GOT3 (cell line): ENCODE measurements at places on chromosomes 2 and 18.

GRCh38 chr2:159265171-159265576 lies 21.3 kb downstream of the WDSUB1 start:
- DNase-seq = no peak

- no peak for DNase-seq
Observed at GRCh38 chr18:34598120-34598635, 111.9 kb upstream of the DTNA start.

DNA sequence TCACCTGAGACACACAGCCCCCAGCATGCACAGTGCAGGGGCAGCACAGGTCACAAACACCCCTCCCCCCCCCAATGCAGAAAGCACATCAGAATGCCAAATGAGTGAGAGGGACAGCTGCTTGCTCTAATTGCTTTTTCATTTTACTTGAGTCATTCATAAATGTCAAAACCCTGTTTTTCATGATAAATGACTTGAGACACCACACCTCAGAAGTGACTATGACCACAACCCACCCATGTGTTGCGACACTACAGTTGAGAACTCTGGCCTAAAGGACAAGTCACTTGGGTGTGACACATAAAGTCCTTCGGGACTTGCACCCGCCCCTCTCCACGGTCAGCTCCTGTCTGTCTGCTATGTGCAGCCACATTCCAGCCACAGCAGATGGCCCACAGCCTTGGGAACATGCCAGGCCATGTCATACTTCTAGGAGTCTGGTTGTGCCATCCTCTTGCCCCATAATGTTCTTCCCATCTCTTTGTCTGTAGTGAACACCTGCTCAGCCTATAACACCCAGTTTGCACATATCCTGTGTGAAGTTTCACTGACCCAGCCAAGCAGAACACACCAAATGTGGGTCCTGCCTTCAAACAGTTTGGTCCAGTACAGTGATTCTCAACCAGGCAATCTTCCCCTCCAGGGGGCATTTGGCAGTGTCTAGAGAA lies 30.2 kb upstream of the RIOK3 start:
- no peak for DNase-seq

DNA sequence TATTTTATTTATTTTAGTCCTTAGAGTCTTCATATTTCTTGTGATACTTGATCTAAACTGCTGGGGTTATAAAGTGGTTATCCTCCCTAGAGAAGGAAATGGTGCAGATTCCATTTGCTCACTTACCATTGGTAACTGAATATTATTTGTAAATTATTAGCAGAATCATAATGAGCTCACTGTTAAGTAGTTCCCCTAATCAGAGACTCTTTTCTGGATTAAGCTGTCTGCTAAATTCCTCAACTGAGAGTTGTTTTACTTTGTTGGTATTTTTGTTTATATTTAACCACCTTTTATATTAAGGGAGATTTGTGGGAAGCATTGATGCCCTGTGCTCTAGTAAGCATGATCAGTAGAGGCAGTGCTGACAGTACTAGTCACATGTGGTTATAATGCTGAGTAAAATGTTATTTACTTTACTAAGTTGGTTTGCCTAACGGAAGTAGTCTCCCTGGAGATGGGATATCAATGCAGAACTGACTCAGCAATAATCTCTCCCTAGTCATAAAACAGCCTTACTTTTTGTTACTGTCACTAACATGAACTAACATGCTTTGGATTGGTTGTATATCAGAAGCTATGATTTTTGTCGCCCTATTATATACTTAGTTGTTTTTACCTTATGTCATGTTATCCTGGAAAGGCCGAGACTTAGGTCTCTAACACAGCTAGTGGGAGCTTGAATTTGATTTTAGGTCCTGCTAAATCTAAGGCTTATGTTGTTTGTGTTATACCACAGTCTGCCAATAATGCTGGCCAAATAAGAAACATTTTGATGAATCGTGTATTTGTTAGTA lies 166.7 kb downstream of the MCFD2 start:
- no peak for DNase-seq

DNA sequence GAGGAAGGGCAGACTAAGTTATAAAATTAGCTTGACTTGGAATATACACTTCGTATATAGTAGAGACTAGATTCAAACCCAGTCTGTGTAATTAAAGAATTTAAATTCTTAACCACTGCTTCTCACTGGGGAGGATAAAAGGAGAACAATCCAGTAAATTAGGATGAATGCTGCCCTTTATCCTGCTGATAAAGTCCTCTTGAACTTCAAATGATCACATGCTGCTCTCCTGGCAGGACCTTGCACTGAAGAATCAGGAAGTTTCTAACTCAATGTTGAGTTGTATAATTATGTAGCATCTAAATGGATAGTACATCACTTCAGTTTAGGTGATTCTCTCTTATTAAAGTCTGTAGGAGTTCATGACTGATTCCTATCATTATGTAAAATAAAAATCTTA lies 1179.7 kb downstream of the DSC3 start:
- DNase-seq = no peak

GRCh38 chr2:104658904-104659591 lies 194.9 kb upstream of the POU3F3 start:
- DNase-seq = no peak

DNA sequence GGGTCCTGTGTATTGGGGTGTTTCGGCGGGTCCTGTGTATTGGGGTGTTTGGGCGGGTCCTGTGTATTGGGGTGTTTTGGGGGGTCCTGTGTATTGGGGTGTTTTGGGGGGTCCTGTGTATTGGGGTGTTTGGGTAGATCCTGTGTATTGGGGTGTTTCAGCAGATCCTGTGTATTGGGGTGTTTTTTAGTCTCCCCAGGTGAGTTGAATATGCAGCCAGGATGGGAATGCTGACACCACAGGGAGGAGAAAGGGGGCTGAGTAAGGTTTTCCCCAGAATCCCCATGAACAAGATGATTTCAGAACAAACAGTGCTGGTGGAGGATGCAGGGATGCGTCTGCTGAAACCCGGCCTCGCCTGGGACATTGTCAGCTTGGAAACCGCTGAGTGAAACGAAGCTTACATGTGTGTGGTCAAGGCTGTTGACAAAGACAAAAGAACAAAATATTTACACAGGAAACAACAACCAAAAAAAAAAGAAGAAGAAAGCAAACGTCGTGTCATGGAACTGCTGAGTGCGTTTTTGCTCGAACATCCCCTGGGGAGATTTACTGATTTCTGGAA lies 88.5 kb upstream of the ODC1 start:
- no peak for DNase-seq

- DNase-seq = no peak
Observed at GRCh38 chr2:182300608-182301007, 126.2 kb downstream of the PDE1A start.

DNA sequence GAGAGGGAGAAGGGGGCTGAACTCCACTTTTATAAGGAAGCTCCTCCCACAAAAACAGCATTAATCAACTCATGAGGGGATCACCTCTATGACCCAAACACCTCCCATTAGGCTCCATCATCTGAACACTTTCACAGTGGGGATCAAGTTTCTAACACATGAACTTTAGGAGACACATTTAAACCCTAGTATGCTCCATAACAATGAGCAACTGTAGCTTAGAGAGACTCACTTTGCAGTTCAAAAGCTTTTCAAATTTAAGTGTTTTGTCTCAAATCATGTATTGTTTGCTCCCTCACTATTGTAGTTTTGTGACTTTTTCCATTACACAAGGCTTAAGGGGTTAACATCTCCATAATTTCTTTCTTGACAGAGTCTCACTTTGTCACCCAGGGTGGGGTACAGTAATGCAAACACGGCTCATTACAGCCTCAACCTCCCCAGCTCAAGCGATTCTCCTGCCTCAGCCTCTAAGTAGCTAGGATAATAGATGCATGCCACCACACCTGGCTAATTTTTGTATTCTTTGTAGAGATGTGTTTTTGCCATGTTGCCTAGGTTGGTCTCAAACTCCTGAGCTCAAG lies 352.7 kb upstream of the CDH20 start:
- DNase-seq = no peak

DNA sequence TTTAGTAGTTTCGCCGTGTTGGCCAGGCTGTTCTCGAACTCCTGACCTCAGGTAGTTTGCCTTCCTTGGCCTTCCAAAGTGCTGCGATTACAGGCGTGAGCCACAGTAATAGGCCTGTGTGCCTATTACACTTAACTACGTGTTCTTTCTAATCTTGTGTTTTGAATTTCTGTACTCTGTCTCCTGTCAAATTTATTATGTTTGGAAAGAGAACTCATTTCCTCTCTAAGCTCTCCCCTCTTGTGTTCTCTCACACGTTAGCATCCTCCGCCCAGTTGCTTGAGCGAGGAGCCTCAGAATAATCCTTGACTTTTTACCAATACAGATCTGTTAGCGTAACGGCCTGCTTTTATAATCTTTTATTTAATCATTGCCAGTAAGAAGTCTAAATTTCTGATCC lies 3.7 kb downstream of the ATG16L1 start:
- DNase-seq = no peak

DNA sequence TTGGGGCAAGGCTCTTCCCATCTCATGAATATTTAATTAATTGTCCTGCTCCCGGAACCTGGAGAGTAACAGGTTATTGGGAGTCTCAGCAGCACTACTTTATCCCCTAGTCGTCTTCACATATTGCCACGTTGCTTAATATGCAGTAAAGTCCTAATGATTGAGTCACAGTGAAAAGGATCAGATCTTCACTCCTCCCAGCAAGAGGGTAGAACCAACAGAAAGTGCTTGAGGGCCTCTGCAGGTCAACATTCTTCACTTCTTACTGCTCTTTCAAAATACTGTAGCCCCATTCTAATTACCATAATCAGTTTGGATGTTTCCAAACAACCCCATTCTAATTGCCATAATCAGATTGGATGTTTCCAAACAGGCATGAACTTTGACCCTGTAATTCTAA lies 801.0 kb downstream of the LRRTM4 start:
- DNase-seq = no peak

GRCh38 chr18:38368246-38368645 lies 802.6 kb upstream of the CELF4 start:
- no peak for DNase-seq

GRCh38 chr18:48989304-48990303 lies 38.8 kb upstream of the SMAD7 start:
- no peak for DNase-seq

GRCh38 chr2:178330175-178331017 lies 120.6 kb downstream of the PRKRA start:
- DNase-seq = no peak

- no peak for DNase-seq
Observed at GRCh38 chr18:74228312-74228711, 63.5 kb downstream of the CYB5A start.

GRCh38 chr2:127173057-127173456 lies 47.0 kb downstream of the CYP27C1 start:
- peak; percentile 12 for DNase-seq

DNA sequence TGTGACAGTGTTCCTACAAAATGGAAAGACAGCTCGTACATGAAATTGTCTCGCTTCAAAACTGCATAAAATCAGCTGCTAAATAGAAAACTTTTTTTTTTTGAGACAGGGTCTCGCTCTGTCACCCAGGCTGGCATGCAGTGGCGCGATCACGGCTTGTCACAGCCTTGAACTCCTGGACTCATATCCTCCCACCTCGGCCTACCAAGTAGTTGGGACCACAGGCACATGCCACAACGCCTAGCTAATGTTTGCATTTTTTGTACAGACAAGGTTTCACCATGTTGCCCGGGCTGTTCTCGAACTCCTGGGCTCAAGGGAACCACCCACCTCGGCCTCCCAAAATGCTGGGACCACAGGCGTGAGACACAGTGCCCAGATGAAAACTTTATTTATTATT lies 3.2 kb downstream of the TXNL4A start:
- no peak for DNase-seq

DNA sequence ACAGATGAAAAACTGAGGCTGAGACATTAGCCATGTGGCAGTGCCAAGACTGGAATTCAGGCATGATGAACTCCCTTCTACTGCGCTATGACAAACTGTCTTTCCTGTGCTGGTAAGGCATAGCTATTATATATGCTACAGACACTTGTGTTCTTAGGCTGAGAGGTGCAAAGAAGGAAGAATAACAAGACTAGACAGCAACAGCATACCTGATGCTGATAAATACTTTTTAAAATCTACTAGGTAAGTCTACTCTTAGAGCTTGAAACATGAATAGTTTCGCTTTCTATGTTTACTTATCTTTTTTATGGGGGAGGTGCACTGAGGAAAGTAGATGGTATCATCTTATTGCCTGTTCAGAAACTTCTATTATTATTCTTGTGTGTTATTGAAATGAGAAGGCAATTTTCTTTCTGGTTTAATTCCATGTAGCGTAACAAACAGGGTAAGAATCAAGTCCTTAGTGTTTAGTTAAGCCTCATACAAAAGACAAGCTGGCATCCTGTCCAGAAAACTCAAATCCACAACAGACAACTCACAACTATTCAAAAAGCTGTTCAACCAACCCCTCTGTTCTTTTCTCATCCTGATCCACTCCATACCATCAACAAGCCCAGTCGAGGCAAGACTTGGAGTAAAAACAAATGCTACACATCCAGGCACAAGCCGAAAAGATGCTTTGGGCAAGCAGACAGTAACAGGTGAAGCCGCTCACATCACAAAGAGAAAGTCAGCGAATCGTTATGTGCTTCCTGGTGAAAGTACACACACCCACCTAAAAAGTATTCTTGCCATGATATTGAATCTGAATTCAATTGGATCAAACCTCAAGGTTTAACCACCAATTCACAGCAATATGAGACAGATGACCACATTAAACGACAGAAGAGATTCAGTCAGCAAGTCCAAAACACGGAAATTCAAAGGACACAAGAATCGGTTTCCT lies 1.5 kb downstream of the TTC32 start:
- DNase-seq = no peak

- DNase-seq = no peak
Observed at GRCh38 chr2:144477281-144477956, 42.5 kb downstream of the ZEB2 start.

- DNase-seq = no peak
Observed at GRCh38 chr18:37967261-37967660, 401.7 kb upstream of the CELF4 start.

- no peak for DNase-seq
Observed at GRCh38 chr2:227125506-227125905, 38.5 kb downstream of the COL4A4 start.

- no peak for DNase-seq
Observed at GRCh38 chr2:223800908-223801307, 36.5 kb downstream of the AP1S3 start.

GRCh38 chr2:71714601-71715240 lies 261.4 kb downstream of the DYSF start:
- no peak for DNase-seq

GRCh38 chr2:186347472-186347871 lies 138.6 kb upstream of the ZC3H15 start:
- no peak for DNase-seq

DNA sequence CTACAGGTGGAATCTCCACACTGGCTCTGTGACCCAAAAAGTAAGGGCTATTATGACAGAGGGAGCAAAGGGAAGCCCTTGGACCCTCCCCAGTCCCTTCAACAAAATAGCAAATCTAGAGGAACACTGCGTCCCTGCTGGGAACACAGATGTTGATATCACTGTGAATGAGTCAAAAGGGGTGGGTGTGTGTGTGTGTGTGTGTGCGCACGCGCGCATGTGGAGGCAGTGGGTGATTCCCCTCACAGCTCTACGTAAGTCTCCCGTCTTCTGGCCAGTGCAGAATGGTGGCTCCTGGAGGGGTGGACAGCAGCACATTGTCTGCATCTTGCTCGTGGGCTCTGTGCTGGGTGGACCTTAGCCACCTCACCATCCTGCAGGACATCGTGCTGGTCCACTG lies 7.8 kb upstream of the C2orf72 start:
- DNase-seq = no peak

GRCh38 chr18:45845410-45845809 lies 19.9 kb downstream of the SIGLEC15 start:
- no peak for DNase-seq

GRCh38 chr2:148814143-148814859 lies 60.7 kb upstream of the KIF5C start:
- DNase-seq = no peak

- no peak for DNase-seq
Observed at GRCh38 chr2:238997684-238998083, 149.8 kb downstream of the TWIST2 start.
